Amniotic stem cell (primary cell): ENCODE measurements at places on chromosomes 2 and 18.

DNA sequence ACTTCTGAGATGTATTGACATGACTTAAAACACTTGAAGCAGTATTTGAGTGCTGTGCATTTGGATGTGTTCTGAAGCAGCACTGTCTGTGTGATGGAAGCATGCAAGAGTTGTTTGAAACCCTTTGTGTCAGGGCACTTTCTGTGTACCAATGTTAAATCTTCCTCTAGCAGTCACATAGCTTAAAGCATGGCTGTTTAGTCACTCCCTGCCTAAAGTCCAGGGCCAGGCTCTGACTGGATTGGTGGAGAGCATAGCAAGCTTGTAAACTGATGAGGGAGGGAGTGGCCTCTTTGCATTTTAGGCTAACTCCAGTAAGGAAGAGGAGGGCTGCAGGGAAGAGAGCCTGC, 73.5 kb downstream of the MYO1B start:
- no peak for DNase-seq

GRCh38 chr2:9889812-9890261, 46.6 kb downstream of the TAF1B start:
- no peak for DNase-seq

DNA sequence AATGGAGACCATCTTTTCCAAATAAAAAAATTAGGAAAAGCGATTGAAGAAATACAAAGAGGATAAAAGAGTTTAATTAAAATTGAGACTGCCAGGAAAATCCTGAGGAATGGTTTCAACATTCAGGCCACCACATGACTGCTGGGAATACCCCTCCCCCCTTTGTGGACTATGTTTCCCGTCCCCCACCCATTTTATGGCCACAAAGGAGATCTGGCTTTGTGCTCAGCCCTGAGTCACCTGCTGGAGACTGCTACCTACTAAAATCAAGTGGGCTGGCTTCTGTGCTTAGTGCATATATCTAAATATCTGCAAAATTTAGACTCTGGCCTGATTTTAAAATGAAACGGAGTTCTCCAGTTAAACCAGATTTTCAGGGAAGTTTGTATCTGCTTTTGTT, 10.1 kb downstream of the RND3 start:
- DNase-seq: no peak

DNA sequence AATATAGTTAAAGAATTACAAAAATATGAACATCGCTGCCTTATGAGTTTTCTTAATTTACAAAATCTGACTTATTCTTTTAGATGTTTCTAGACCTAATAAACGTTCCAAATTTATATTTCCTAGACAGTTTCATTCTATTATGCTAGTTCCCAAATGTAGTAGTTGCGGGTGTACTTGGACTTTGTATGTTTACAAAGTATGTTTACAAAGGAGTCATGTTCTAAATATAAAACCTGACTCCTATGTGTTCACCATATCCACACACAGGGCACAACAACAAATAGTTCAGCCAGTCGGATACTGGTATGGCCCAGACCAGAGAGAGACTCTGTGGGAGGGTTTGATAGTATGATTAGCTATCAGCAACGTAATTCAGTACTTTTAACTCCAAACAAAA, 230.7 kb downstream of the KCNH7 start:
- no peak for DNase-seq

DNA sequence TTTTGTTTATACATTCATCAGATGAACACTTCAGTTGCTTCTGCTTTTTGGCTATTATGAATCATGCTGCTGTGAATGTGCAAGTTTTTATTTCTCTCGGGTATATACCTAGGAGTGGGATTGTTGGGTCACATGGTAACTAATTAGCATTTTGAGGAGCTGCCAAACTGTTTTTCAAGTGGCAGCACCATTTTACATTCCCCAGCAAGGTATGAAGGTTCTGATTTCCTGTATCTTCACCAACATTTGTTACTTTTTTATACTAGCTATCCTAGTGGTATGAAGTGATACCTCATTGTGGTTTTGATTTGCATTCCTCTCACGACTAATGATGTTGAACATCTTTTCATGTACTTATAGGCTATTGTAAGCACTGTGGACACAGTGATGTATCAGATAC, 53.9 kb downstream of the DYNC1I2 start:
- DNase-seq: no peak

GRCh38 chr2:170847716-170848115, 31.0 kb downstream of the GAD1 start:
- no peak for DNase-seq

- no peak for DNase-seq
Measured at GRCh38 chr18:62876111-62876510, 160.8 kb downstream of the PHLPP1 start.

- no peak for DNase-seq
Measured at GRCh38 chr2:238843476-238843875, 4.4 kb upstream of the TWIST2 start.

GRCh38 chr2:152627351-152627957, 89.8 kb downstream of the PRPF40A start:
- DNase-seq: no peak

DNA sequence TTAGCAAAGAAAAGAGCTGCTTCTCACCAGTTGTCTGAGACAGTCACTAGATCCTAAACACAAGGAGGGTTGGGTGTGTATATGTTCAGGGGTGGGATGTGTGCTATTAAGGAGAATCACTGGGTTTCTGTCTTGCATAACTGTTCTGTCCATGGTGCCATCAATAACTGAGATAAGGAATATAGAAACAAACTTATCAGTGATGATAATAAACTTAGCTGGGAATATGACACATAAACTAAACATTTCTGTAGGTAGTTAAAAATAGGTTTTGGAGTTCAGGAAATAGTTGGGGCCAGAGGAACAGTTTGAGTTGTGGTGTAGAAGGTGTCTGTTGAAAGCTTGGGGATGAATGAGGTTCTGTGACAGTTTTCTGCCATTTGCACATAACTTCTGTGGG, 17.4 kb downstream of the NAPG start:
- DNase-seq: no peak

DNA sequence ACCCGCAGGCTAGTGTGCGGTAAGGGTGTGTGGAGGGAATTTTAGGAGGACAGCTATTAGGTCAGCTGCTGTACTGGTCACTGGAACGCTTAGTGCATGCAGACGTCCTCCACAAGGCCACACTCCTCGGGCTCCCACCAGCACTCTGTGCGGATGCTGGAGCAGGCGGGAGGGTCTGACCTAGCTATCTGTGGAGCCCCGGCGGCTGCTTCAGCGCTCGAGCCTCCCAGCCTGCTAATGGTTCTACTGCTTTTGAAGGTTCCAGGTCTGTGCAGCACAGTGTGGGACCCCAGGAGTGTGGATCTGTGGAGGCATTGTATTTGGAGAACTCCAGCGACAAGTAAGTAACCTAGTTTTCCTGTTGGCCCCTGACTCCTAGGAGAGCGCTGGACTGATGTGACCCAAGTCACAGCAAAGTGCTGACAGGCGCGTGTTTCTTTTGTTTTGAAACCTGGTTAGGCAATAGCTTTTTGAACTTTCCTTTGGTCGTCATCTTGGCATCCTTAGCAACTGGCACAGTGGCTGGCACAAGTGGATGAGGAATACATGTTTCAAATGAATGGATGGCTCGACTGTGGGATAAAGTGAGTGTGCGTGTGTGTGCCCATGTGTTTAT, 113.5 kb downstream of the ZNF236 start:
- no peak for DNase-seq

DNA sequence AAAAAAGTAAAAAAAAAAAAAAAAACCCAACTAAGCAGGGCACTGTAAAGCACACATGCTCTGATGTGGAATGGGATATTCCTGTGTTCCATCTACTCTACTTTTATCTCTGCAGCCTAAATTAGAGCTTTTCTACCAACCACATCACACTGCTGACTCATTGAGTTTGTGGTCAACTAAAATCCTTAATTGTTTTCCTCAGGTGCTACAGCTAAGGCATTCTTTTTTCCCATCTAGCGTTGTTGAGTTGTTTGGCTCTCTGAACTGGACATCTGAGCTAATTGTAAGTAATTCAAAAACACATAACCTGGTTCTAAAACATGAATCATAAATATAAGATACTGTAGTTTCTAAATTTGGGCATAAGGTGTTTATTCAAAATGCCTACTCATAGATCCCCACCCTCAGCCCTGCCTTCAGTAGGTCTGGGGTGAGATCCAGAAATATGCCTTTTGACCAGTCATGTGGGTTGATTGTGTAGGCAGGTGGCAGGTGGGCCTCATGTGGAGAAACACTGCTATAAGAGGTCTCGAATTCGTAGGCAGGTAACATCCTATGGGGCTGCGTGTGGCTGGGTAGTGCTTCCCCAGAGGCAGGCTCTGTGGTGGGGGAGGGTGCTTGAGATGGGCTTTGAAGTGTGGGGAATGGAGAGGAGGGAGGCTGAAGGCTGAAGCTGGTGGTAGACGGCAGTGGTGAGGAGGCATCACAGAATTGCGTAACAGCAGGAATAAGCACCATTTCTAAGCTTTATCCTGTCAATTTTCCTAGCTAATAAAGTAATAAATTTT, 27.2 kb downstream of the ANKRD29 start:
- DNase-seq: no peak

DNA sequence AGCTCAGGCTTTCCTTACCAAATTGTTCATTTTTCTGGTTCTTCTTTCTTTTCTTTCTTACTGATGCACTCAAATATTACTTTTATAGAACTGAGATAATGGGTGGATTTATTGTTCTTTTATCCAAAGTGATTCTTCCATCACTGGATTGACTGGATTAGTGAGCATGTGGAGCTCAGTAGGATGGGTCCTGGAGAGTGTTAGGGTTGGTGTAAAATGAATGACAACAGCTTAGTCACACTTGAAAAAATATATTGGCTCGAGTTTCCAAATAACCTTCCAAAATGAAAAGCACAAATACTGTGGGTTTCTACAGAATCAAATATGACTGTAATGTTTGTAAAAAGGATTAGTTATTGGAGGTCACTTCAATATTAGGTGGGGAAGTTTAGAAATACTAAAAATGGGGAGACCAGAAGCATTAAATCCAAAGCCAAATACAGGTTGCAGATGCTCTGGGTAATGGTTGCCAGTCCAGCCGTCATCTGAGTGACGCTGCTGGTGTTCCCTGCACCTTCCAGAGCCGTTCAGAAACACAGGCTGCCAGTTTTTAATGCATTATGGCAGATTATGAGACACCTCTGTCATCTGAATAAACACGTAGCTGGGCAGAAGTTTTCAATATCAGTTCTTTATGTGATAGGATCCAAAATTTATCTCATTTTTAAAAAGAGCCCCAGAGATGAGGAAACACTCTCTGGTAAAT, 294.8 kb upstream of the NRP2 start:
- no peak for DNase-seq

- DNase-seq: no peak
Measured at GRCh38 chr2:8606226-8606625, 75.6 kb upstream of the ID2 start.

GRCh38 chr2:105338020-105338385, 663 bp downstream of the C2orf49 start:
- DNase-seq: no peak

GRCh38 chr2:15693926-15694588, 102.4 kb downstream of the DDX1 start:
- DNase-seq: no peak

DNA sequence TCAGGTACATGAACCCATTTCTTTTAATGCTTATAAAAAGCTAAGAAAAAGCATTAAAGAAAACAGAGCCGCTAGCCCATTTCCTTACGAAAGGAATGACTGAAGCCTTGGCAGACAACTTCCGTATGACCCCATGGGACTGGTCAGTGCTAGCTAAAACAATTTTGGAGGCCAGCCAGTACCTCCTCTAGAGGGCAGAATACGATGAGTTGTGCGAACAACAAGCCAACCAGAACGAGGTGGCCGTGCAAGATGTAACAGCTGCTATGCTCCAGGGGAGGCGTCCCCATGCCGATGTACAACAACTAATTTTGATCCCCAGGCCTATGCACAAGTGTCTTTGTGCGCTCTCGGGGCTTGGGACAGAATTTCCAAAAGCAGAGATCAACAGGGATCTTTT, 16.7 kb downstream of the MAP3K2 start:
- DNase-seq: no peak

GRCh38 chr2:175999283-175999819, 2.7 kb downstream of the LNPK start:
- no peak for DNase-seq

GRCh38 chr2:188865681-188866080, 108.5 kb upstream of the COL3A1 start:
- no peak for DNase-seq

- no peak for DNase-seq
Measured at GRCh38 chr2:241393524-241394196, 37.6 kb downstream of the FARP2 start.

DNA sequence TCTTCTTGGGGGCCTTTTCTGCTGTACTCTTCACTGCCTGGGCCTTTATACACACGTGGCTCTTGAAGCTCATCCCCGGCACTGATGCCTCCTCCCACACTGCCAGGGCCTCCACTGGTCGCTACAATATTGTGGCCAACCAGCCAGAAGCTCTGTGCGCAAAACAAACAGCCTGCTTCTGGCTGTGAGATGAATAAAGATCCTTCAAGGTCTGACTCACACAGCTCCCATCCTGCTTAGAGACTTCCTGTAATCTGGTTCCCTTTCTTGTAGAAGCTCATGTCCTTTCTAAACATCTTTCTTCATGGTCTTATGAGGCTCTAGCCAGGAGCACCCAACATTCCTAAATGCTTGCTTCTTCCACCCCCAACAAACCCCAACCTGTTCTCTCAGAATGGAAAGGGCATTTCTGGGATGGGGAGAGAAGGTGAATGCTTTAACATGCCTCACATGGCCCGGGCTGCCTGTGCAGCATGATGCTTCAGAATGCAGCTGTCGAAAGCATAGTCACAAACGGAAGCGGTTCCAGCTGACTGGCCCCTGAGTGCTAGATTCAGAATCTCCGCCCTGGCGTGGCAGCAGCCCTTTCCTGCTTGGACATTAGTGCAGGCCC, 24.6 kb downstream of the NRP2 start:
- no peak for DNase-seq

- no peak for DNase-seq
Measured at GRCh38 chr18:3578621-3579020, 128.6 kb downstream of the TGIF1 start.

DNA sequence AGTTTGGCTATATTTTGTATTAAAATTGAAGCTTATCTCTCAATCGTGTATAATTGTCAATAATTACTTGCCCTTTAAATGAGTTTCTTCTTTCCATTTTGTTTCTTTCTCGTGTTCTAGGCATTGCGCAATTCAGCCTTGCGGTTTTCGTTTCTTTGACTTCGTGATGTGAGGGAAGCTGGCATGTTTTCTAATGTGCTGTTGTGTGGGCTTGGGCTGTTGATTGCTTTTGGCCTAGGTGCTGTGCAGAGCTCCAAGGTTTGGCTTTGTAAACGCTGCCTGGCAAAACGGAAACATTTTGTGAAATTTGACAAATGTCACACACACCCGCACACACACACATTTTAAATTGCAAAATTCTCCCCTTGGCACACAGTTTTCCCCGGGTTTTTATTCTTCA, 242.6 kb upstream of the TCF4 start:
- no peak for DNase-seq
